ENCODE measurements at places on chromosomes 6 and 20.

GRCh38 chr6:170045563-170045960 lies 245.3 kb downstream of the DLL1 start:
- DNase-seq: no peak

DNA sequence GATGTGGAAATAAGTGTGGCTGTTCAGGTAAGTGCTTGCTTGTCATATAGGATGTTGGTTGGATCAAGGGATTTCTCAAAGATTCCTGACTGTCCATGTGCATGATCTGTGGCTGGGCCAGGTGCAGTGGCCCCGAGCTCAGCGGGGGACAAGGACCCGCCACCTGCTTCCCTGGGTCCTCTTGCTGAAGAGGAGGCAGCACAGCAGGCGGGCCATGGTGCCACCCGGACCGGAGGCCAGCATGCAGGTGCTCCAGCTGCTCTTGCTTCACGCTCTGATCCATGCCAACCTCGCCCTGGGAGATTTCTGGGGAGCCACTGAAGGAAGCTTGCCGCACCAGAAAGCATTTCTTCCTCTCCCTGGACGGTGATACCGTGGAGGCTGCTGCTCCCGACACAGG lies 173.8 kb downstream of the HIVEP2 start:
- DNase-seq: no peak

- no peak for DNase-seq
Measured at GRCh38 chr20:24046888-24047287, 58.3 kb upstream of the GGTLC1 start.

- DNase-seq: no peak
Measured at GRCh38 chr6:49772285-49772684, 14.8 kb downstream of the PGK2 start.

DNA sequence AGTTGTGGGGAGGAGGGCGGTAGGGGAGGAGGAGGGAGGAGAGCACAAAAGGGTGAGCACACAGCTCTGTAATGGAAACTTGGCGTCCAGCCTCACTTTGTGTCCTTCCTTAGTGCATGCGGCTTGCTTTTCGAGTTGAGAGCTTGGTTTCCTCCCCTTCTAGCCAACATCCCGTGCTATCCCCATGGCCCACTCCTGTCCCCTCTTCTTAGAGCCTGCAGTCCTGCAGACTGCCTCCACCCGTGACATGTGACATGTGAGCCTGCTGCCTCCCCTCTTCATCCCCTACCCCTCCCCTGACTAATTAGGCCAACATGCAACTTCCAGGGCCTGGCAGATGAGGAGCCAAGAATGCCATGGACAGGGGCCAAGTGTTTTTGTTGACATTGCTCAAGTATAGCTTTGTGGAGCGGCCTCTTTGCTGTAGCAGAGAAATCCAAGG lies 63.2 kb downstream of the SLC24A3 start:
- DNase-seq: no peak

- no peak for DNase-seq
Measured at GRCh38 chr6:109714166-109714565, 23.1 kb downstream of the FIG4 start.
